ENCODE measurements at places on chromosomes 7 and 10.
A peak's percentile ranks its signal among the peaks of the same experiment; 100 is the strongest.

GRCh38 chr10:98415731-98416119, 743 bp upstream of the PYROXD2 start:
- no peak for DNase-seq

DNA sequence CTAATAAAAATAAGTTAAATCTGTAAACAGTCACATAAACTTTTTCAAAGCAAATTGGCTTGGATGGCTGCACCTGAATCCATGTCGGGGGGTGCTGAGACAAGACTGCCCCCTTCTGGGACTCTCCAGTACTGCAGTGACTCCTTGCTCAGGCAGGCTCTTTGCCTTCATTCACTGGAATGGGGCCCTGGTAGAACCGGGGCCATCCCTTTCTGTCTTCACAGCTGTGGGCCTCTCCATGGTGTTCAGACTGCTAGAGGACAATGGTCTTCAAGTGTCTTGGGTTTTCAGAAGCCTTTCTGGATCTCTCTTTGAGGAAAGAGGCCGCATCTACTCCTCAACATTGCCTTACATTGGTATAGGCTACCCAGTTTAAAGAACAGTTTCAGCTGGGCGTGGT, 16.1 kb upstream of the IMPDH1 start:
- DNase-seq, result peak; percentile 79

DNA sequence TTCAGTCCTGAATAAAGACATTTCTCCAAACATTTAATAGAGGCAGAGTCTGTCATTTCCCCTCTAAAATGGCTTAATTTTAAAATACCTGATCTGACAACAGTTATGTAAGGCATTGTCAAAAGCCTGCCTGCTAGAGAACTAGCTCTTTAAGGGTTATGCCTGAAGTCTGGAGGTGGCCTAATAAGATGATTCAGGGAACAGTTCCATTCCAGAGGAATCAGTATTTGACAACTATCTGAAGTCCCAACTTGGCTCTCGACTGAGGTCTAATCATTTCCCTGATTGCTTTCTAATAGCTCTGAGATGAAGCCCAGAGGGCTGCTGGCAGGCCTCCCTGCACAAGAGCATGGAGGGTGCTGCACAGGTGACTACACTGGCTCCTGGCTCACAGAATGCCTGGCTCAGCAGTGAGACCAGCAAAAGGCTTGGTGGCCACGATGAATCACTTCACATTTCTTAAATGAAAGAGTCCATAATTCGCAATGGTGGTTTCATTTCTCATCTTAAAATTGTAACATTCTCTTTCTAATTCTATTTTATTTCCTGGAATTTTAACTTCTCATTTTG, 509.6 kb upstream of the POM121L12 start:
- no peak for DNase-seq

DNA sequence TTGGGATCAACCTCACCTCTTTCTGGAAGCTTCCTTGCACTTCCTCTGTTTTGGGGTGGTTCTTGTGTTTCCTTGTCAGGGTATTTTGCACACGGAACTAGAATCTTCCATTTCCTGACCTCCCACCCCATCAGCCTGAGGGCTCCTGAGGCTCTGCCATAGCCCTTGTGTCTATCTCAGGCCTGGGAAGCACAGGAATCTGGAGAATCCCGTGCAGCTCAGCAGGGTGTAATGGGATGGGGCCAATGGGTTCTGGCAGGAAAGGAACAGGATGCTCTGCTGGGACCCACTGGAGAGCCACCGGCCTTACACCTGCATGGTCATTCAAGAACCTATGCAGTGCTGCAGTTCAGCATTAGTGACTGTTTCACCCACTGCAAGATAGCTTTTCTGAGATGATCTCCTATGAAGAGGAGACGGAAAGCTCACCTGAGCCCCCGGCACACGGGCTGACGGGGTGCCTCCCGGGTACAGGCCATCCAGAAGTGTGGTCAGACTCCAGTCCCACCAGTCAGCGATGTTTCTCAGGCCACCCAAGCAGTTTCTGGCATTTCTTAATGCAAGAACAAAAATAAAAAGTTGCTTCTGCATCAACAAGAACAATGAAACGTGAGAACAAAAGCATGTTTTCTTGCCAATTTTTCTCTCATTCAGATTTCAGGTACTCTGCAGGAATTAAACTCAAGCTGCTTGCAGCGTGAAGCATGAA, 133.2 kb downstream of the PKD1L1 start:
- no peak for DNase-seq

Data from stimulated activated CD4-positive, alpha-beta T cell treated with anti-CD3 and anti-CD28 coated beads, Interleukin-4, amount 100 ng/mL, for 1 hour (primary cell).